ENCODE measurements at places on chromosomes 1 and 21.

DNA sequence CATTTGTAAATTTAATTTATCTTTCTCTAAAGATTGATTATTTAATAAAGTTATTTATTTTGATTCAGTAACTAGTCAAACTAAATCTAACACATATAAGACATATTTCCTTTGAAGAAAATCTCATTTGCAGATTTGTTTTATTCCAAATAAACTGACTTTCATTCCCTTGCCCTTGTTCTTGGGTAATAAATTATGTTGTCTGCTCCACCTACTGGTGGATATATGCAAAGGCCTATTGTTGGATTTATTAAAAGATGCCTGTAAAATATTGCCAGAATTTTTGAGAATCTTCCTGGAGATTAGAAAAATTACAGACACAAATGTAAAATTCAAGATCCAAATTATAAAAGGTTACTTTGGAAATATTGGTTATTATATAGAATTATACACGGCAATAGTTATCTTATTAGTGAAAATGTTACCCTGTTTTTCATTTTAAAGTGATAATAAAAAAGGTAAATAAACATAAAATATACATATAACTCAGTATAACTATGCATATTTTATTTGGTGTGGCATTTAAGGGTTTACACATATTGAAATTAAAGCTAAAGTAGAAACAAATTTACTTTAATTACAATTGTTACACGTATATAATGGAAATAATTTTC, 116.1 kb downstream of the SPATA17 start:
- no peaks in the 10 kb centered on the region for H3K36me3 ChIP-seq
- no peaks in the 10 kb centered on the region for H3K4me1 ChIP-seq
- H3K27me3 ChIP-seq: no peaks in the 10 kb centered on the region
- no peak overlapping the region for H3K4me3 ChIP-seq

DNA sequence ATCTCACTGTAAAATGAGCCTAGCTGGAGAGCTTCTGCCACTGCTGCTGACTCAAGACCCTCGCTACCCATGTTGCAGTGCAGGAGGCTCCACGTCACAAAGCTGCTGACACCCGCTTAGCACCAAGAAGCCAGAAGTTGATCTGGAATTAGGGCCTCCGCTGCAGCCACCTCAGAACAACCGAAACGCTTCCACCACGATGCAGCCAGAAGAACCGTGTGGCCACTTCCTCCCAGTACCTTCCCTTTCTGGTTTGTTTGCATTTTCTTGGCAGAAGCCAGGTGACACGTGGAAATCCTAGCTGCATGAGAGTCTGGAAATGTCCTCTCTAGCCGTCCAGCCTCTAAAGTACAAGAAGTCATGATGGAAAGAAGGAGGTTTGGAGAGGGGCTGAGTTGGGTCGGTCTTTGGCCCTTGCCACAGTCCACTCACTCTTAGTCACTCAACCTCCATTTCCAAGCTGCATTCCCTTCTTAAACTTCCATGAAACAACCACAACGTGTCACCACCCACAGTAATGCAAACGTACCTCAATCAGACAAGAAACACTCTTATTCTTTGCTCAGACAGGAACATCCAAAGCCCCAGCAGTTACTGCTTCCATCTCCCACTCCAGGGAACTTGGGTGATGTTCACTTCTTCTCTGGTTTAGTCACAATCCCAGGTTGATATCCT, 10.0 kb upstream of the CDA start:
- no peaks in the 10 kb centered on the region for H3K4me1 ChIP-seq
- no peaks in the 10 kb centered on the region for H3K36me3 ChIP-seq
- H3K27me3 ChIP-seq: no peaks in the 10 kb centered on the region
- no peak for DNase-seq
- H3K27ac ChIP-seq: no peak overlapping the region

DNA sequence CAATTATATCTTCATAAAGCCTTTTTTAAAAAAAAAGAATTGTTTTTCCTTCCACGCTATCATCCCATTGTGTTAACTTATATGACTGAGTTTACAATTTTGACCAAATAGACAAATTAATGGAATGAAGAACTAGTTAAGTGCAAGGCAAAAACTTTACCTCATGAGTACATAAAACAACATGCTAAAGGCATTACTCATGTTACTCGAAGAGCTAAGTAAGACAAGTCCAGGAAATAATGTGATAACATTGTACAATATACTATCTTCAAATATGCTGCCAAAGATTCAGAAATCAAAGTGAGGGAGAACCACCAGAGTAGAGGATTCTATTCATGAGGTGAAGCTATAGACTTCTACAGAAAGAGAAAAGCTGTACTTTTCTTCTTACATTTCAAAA, 24.2 kb upstream of the DYNLT5 start:
- no peak overlapping the region for H3K4me3 ChIP-seq
- H3K36me3 ChIP-seq: no peaks in the 10 kb centered on the region
- no peak for DNase-seq

DNA sequence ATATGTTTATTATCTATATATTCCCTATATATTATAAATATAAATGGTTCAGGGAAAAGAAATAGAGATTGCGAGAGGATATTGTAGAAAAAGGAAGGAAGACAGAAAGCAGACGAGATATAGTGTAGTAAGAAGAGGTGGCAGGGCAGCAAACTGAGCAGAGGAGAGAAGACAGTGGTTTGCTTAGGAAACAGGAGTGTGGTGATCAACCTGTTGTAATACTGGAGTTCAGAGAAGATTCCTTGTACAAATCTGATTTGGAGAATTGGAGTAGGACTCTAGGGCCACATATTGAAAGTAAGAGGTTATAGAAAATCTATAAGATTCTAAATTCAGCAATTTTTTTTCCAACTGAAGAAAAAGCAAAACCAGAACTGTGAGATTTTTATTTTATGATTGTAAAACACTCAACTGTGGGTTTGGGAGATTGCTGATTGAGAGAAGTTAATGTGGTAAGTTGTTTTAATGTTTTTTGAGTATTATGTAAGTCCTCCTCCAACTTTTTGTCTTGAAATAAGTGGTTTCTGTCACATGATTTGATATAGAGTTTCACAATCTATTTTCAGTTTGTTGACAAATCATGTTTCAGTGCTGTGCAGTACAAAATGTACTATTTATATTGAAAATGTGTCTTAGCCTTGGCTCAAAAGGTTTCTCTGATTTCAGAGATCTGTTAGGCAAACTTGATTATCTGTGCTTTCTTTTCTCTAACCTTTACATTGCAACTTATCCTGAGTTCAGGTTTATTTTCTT, 9.6 kb upstream of the AMY2B start:
- no peak for DNase-seq
- no peaks in the 10 kb centered on the region for H3K4me1 ChIP-seq
- no peaks in the 10 kb centered on the region for H3K36me3 ChIP-seq
- H3K4me3 ChIP-seq: no peak overlapping the region
- no peak overlapping the region for H3K27ac ChIP-seq
- H3K27me3 ChIP-seq: no peaks in the 10 kb centered on the region

- no peaks in the 10 kb centered on the region for H3K36me3 ChIP-seq
- H3K4me3 ChIP-seq: no peak overlapping the region
- no peak overlapping the region for H3K27ac ChIP-seq
- H3K4me1 ChIP-seq: no peaks in the 10 kb centered on the region
Observed at GRCh38 chr1:92792340-92792782, 7.5 kb upstream of the EVI5 start.

DNA sequence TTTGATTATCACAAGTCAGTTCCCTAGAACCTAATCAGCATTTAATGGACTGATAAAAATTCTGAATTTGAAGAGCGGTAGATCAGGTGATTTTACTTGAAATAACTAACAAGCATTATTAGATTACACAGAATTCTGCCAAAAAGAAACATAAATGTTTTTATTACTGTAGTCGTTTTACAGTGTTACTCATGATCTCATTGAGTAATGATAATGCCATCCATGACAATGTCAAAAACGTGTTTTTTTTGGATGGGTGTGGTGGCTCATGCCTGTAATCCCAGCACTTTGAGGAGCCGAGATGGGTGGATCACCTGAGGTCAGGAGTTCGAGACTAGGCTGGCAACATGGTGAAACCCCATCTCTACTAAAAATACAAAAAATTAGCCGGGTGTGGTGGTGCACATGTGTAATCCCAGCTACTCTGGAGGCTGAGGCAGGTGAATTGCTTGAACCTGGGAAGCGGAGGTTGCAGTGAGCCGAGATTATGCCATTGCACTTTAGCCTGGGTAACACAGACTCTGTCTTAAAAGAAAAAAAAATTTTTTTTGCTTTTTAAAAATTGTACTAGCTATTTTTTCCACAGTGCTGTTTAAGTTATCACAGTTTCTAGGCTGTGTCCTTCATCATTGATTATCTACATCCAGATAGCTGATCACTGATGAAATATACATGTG, 56.6 kb downstream of the LAMC1 start:
- H3K4me3 ChIP-seq: no peak overlapping the region
- H3K27me3 ChIP-seq: no peaks in the 10 kb centered on the region
- H3K36me3 ChIP-seq: no peaks in the 10 kb centered on the region

DNA sequence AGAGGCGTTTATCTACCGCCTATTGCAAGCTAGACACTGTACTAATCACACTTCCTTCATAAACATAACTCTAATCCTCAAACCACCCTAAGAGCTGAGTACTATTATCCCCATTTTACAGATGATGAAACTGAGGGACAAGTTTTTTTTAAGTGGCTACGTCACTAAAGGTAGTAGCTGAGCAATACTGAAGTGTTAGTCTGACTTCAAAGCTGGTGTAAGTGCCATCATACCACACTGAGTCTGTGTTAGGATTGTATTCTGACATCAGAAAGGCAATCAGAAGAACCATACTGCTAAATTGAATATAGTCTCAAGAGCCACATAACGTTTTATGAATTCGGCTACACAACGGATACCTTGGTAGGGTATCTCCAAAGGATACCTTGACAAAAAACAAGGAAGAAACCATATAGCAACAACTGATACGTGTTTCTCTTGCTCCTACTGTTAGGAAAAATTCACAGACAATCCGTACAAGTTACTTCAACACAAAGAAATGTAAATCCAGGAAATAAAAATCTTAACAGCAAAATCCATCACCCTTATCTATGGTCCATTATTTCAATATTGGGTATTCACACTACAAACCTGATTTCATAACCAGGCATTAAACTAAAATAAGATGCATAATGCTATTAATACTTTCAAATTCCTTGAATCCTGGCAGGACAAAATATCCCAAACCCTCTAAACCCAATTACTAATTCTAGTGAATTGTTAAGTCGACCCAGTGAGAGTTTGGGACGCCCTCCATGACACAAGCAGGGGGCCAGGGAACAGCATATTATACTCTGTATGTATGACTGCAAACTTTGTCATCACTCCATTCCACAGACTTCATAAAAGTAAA, 1.6 kb downstream of the TP53BP2 start:
- H3K4me3 ChIP-seq: peak overlapping the region; percentile 91
- no peaks in the 10 kb centered on the region for H3K36me3 ChIP-seq
- DNase-seq: no peak

DNA sequence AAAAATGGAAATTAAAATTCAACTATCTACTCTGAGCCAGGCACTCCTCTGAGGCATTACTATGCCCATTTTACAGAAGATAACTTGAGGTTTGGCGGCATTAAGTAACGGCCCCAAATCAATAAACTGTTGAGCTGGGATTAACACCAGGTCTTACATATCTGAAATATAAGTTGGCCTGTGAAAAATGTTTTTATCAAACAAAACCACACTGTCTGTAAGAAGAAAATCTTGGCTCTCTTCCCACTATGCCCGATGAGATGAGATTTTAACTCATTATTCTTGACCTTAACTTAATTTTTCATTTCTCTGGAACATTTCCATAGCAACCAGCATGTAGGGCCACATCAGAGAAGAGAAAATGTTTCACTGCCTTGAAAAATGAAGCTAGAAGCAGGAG, 21.8 kb downstream of the RC3H1 start:
- H3K4me3 ChIP-seq: no peak overlapping the region
- peaks cover 2% of the 10 kb centered on the region for H3K4me1 ChIP-seq
- no peak overlapping the region for H3K27ac ChIP-seq
- H3K27me3 ChIP-seq: no peaks in the 10 kb centered on the region
- DNase-seq: no peak
- no peaks in the 10 kb centered on the region for H3K36me3 ChIP-seq

DNA sequence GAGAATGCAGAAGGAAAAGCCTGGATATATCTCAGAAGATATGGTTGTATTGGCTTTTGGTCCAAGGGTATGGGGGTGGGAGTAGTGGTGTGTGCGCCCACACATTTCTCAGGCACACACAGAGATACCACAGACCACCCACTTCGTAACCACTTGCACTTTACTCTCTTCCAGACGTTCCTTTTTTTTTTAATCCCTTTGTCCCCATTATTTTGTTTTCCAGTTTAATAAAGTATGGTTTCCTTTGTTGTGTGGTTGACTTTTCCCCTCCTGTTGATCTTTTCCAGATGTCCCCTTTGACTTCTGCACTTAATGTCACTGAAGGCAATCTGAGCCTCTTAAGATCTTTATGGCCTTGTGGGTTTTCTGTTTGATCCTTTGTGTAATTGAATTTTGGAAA, 10.5 kb upstream of the TARS2 start:
- H3K4me3 ChIP-seq: no peak overlapping the region
- DNase-seq: no peak
- no peaks in the 10 kb centered on the region for H3K27me3 ChIP-seq
- peaks cover 3% of the 10 kb centered on the region for H3K36me3 ChIP-seq

DNA sequence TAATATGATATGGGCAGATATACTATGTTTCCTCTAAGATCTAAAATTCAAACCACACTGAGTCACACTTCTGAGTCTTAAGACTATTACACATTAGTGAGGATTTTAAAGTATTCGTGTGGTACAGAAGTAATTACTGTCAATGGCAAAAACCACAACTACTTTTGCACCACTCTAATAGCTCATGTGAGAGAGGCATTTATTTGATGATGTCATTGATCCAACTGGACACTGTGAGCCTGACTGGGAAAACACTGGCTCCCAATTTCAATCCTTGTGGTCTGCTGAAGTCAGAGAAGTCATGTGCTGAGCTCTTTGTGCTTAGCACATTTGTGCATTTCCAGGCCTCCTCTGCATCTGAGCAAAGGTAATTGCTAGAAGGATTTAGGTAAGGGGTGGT, 377.8 kb downstream of the USH2A start:
- no peak for DNase-seq
- H3K27me3 ChIP-seq: no peaks in the 10 kb centered on the region
- no peak overlapping the region for H3K27ac ChIP-seq
- no peak overlapping the region for H3K4me3 ChIP-seq
- H3K4me1 ChIP-seq: no peaks in the 10 kb centered on the region
- no peaks in the 10 kb centered on the region for H3K36me3 ChIP-seq

- H3K4me1 ChIP-seq: no peaks in the 10 kb centered on the region
- H3K27ac ChIP-seq: no peak overlapping the region
- no peaks in the 10 kb centered on the region for H3K36me3 ChIP-seq
- DNase-seq: no peak
- no peak overlapping the region for H3K4me3 ChIP-seq
- peaks cover 6% of the 10 kb centered on the region for H3K27me3 ChIP-seq
Observed at GRCh38 chr21:34617753-34618339, 2.9 kb upstream of the RCAN1 start.
